ENCODE measurements at places on chromosomes 12 and 14.

DNA sequence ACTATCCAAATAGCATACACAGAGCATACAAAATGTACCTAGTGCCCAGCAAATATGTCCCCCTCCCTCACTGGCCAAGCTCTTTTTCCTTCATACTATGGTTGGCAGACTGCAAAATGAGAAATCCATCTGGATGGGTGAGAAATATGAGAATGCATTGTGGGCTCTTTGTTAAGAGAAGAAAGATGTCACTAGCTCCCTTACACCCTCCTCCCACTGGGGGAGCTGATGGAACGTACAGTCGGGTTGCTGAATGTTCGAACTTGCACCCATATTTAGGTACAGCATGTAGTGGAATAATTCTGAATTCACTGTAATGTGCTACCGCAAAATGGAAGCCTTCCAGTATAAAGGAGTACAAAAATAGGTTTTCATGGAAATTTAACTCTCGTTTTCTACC lies 377.4 kb downstream of the GRIN2B start:
- no peak for DNase-seq

- no peak for DNase-seq
Observed at GRCh38 chr12:31868965-31869364, 90.2 kb upstream of the RESF1 start.

- DNase-seq: no peak
Observed at GRCh38 chr14:75264036-75264435, 14.6 kb upstream of the FOS start.

GRCh38 chr12:6615802-6616201 lies 8.6 kb upstream of the CHD4 start:
- no peak for DNase-seq

DNA sequence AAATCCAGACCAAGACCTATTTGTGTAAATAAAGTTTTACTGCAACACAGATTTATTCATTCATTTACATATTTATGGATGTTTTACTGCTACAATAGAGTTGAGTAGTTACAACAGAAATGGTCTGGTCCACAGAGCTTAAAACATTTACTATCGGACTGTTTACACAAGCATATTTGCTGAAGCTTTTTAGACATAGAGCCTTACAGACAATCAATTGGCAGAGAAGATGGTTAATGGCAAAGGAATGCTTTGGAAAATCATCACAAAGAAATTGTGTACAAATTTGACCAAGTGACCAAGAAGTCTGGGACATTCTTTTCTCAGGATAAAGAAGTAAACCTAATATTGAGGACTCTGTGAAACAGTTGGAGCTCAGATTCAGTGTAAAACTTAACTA lies 504.3 kb downstream of the SLC16A7 start:
- no peak for DNase-seq

- no peak for DNase-seq
Observed at GRCh38 chr12:32617534-32617933, 61.6 kb upstream of the DNM1L start.

GRCh38 chr12:127115468-127116035 lies 1151.4 kb upstream of the TMEM132C start:
- no peak for DNase-seq

DNA sequence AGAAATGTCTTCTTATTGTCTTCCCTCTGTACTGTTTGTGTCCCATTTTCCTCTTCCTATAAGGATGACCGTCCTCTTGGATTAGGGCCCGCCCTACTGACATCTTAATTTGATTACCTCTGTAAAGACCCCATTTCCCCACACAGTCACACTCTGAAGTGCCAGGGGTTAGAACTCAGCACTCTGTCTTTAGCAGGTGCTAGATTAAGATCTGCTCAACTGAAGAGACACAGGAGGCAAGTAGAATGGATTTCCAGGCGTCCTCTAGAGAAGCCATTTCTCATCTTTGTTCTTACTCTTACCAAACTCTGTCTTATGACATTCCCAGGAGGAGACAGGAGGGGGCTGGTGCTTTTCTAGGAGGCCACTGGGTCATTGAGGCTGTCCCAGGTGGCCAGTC lies 50.8 kb downstream of the VCPKMT start:
- no peak for DNase-seq

GRCh38 chr12:78187741-78188140 lies 357.0 kb downstream of the NAV3 start:
- no peak for DNase-seq

- DNase-seq: no peak
Observed at GRCh38 chr12:119980242-119980641, 8.8 kb upstream of the BICDL1 start.

DNA sequence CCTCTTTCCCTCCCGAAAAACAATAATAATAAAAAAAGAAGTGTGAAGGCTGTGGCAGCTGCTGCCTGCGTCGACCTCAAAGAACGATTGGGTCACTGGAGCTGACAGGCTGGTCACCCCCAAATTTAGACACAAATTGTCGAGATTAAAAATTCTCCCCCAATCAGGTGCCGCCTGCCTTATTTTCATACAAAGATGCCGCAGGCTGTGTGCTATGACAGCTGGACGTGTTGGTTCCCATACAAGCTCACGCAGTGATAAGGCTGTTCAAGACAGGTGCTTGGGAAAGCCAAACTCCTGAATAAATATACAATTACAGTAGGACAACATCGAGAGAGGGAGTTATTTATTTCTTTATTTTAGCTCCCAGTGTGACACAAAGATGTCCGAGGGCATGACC lies 1041.8 kb downstream of the VRK1 start:
- DNase-seq: no peak

DNA sequence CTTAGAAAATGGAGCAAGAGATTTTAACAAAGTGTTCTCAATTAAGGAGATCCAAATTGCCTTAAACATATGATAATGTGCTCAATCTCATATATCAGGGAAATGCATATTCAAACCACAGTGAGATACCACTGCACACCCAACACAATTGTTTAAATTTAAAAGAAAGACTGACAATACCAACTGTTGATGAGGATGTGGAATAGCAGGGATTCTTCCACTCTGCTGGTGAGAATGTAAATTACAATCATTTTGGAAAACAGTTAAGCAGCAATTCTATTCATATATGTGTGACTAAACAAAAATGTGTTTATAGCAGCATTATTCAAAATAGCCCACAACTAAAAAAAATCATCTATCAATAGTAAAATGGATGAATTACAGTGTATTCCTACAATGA lies 144.2 kb downstream of the KICS2 start:
- DNase-seq: no peak

GRCh38 chr12:71236133-71236660 lies 78.4 kb upstream of the TSPAN8 start:
- DNase-seq: no peak
